Neuronal stem cell (in vitro differentiated cells): ENCODE measurements at places on chromosomes 2 and 18.

DNA sequence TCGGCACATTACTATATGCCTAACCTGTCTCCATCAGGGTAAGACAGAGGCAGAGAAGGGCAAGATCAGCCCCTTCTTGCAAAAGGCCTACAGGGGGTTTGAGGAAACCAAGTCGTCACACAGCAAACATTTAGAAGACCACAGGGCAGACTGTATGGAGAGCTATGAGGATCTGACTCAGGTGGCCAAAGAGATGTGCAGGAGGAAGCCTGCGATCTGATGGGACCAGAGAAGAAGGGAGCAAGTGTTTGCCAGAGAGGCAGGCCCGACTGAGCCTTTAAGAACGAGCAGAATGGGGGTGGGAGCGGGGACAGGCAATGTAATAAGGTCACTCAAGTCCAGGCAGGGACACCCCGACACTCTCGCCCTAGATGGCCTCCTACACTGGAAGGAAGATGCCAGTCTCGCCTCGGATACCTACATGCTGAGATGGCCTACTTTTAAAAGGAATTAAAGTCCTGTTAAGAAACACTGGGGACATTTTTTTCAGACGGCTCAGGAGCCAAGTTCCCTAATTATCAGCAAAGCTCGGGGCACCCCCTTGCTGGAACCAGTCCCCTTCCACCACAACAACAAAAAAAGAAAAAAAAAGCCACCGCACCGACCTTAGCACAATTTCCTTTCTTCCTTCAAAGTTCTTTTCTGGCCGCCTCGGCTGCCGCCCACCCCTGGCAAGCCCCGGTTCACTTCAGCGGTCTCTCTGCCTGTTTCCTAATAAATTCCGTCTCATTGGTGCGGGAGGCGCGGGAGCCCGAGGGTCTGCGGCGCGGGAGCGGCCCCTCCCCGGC is 1.5 kb downstream of the SFXN5 start:
- no peak overlapping the region for H3K27ac ChIP-seq
- no peaks in the 10 kb centered on the region for H3K27me3 ChIP-seq
- H3K4me3 ChIP-seq, result peak overlapping the region; percentile 93
- H3K4me1 ChIP-seq, result peaks cover 12% of the 10 kb centered on the region
- DNase-seq, result no peak

DNA sequence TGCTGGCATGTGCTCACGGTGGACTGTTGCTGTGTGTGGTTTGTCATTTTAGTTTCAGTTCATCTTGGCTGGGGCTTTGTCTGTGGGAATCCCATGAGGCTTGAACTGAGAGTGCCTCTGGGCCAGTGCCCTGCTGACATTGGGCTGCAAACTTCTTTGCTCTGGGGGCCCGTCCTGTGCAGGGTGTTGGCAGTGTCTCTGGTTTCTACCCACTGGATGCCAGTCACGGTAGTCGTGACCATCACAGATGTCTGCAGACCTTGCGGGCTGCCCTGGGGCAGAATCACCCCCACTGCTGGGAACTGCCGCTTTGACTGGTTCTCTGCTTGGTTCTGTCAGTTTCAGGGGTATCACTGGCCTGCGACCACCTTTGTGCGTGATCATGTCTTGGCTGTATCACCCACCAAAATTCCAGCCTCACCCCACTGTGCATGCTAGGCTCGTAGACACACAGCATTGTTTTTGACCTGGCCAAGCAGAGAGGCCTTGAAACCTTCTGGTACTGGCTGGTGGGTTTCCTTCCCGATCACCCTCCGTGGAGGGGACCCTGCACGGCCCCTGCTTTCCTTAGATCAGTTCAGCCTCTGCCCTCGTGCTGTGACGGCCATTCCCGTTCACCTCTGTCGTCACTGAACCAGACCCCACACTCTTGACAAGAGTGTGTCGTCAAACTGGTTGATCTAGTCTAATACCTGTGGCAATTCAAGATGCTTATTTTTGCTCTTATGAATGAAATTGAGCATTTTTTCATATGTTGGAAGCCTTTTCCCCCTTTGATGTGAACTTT is 57.6 kb downstream of the KCNG2 start:
- H3K4me3 ChIP-seq, result no peak overlapping the region
- H3K36me3 ChIP-seq, result no peaks in the 10 kb centered on the region
- no peak for DNase-seq
- no peak overlapping the region for H3K27ac ChIP-seq
- no peaks in the 10 kb centered on the region for H3K4me1 ChIP-seq

DNA sequence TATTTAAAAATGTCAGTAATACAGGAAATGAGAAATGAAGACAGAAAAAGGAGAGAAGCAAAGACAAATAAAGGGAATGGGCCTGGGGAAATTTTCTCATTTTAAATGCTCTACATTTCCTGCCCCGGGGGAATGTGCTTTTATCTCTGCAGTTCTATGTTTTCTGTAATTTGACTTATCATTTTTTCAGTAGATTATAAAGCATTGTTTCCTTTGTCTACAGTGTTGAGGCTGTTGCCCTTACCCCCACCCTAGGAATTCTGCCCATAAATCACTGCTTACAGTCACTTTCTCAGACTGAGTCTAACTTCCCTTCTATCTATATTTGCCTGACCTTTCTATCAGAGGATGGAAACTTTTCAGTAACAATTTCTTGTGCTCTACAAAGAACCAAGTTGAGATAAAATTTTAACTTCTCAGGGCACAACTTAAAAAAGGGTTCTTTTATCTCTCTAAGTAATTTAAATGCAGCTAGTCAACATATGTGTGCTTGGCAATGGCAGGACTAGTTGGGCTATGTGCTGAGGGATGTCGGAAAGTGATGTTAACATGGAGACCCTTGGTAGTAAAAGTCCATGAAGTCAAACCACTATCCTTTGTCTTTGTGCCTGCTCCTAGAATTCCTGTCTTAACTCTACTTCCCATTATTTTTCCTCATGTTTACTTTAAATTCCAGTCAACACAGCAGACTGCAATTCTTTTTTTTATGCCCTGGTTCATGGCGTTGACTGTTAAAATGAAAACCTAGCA is 146.5 kb upstream of the MMADHC start:
- H3K4me3 ChIP-seq, result no peak overlapping the region
- no peaks in the 10 kb centered on the region for H3K36me3 ChIP-seq
- no peaks in the 10 kb centered on the region for H3K4me1 ChIP-seq
- H3K27ac ChIP-seq, result no peak overlapping the region
- DNase-seq, result no peak

- H3K4me1 ChIP-seq, result peaks cover 6% of the 10 kb centered on the region
- no peak overlapping the region for H3K27ac ChIP-seq
- no peaks in the 10 kb centered on the region for H3K27me3 ChIP-seq
- H3K36me3 ChIP-seq, result no peaks in the 10 kb centered on the region
Measured at GRCh38 chr2:19119326-19120001, 239.0 kb downstream of the OSR1 start.

DNA sequence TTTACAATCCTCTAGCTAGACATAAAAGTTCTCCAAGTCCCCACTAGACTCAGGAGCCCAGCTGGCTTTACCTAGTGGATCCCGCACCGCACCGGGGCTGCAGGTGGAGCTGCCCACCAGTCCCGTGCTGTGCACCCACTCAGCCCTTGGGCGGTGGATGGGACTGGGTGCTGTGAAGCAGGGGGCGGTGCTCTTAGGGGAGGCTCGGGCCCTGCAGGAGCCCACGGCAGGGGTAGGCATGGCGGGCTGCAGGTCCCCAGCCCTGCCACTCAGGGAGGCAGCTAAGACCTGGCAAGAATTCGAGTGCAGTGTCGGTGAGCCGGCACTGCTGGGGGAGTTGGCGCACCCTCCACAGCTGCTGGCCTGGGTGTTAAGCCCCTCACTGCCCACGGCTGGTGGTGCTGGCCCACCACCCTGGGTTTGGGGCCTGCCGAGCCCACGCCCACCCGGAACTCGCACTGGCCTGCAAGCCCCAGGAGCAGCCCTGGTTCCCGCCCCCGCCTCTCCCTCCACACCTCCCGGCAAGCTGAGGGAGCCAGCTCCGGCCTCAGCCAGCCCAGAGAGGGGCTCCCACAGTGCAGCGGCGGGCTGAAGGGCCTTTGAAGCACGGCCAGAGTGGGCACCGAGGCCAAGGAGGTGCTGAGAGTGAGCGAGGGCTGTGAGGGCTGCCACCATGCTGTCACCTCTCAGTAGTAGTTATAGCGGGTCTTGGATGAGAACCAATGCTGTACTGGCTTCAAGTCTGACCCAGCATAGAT is 255.2 kb downstream of the CDH7 start:
- no peaks in the 10 kb centered on the region for H3K27me3 ChIP-seq
- H3K4me1 ChIP-seq, result no peaks in the 10 kb centered on the region
- H3K4me3 ChIP-seq, result no peak overlapping the region
- no peak for DNase-seq

DNA sequence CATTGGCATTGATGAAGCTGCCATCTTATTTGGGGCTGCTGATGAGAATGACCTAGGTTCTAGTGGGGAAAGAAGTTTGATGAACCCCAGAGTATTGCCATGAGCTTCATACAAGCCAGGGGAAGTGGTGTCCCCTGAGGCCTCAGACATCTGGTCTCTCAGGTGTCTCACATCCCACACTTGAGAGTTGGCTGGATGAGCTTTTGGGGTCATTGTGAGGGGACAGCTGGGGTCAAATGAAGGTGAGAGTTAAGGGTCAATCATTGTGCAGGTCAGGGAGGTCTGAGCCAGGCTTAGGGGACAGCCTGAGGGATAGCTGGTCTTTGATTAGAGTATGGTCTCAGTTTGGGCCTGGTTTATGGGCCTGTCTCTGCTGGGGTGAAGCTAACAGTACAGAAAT is 336.5 kb downstream of the CYP26B1 start:
- H3K36me3 ChIP-seq, result no peaks in the 10 kb centered on the region
- H3K27me3 ChIP-seq, result no peaks in the 10 kb centered on the region
- no peaks in the 10 kb centered on the region for H3K4me1 ChIP-seq
- no peak overlapping the region for H3K27ac ChIP-seq
- H3K4me3 ChIP-seq, result no peak overlapping the region
- DNase-seq, result no peak

DNA sequence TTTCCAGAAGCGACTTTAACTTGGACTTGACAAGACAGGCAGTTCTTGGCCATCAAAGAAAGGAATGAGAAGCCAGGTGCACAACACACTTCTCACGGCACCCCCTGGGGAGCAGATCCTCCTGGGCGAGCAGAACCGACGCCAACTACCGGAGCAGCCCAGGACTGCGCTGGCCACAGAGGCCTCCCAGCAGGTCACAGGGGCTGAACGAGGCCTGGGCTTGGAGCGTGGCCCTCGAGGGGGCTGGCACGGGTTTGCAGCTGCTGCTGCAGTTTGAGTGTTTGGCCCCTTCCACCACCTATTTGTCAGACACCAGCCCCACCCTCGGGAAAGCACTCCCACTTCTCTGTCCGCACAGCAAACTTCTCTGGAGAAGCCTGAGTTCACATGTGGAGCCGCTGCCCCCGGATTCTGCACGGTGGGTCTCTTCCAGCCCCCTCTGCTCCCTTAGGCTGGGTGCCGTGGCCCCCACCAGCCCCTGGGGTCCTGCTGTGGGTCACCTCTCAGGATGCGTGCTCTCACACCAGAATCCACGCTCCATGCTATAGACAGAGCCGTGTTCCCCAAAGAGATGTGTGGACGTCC is 306.7 kb upstream of the SALL3 start:
- no peaks in the 10 kb centered on the region for H3K27me3 ChIP-seq
- H3K4me3 ChIP-seq, result no peak overlapping the region
- DNase-seq, result no peak
- H3K27ac ChIP-seq, result no peak overlapping the region
- H3K36me3 ChIP-seq, result no peaks in the 10 kb centered on the region

- H3K27me3 ChIP-seq, result no peaks in the 10 kb centered on the region
- no peak for DNase-seq
- no peak overlapping the region for H3K4me3 ChIP-seq
- H3K4me1 ChIP-seq, result no peaks in the 10 kb centered on the region
- no peak overlapping the region for H3K27ac ChIP-seq
Measured at GRCh38 chr2:84717302-84717701, 163.6 kb downstream of the TRABD2A start.

- H3K27me3 ChIP-seq, result no peaks in the 10 kb centered on the region
- H3K4me3 ChIP-seq, result no peak overlapping the region
- H3K27ac ChIP-seq, result no peak overlapping the region
- DNase-seq, result no peak
- H3K36me3 ChIP-seq, result no peaks in the 10 kb centered on the region
Measured at GRCh38 chr2:205054789-205055188, 509.5 kb downstream of the PARD3B start.

- H3K36me3 ChIP-seq, result no peaks in the 10 kb centered on the region
- no peak overlapping the region for H3K4me3 ChIP-seq
- no peak for DNase-seq
Measured at GRCh38 chr18:55073834-55074233, 114.6 kb upstream of the CCDC68 start.

DNA sequence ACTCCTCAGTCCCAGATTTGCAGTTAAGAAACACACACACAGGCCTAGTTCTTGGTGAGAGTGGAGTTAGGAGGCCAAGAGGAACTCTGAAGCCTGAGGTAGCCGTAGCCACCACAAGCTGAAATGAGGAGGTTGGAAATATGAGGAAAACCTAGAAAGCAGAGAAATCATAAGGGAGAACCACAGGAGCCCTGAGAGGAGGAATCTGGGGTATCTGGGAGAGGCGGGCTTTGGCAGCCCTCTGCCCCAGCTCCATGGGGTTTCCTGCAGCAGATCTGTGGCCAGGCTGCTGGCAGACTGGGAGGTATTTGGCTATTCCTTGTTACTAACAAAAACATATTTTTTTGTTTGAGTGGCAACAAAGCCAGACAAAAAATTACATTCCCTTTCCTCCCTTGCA is 11.0 kb downstream of the SOX11 start:
- H3K27ac ChIP-seq, result peak overlapping the region; percentile 39
- H3K36me3 ChIP-seq, result peaks cover 62% of the 10 kb centered on the region
- peaks cover 15% of the 10 kb centered on the region for H3K4me1 ChIP-seq
- H3K27me3 ChIP-seq, result no peaks in the 10 kb centered on the region
- no peak overlapping the region for H3K4me3 ChIP-seq

DNA sequence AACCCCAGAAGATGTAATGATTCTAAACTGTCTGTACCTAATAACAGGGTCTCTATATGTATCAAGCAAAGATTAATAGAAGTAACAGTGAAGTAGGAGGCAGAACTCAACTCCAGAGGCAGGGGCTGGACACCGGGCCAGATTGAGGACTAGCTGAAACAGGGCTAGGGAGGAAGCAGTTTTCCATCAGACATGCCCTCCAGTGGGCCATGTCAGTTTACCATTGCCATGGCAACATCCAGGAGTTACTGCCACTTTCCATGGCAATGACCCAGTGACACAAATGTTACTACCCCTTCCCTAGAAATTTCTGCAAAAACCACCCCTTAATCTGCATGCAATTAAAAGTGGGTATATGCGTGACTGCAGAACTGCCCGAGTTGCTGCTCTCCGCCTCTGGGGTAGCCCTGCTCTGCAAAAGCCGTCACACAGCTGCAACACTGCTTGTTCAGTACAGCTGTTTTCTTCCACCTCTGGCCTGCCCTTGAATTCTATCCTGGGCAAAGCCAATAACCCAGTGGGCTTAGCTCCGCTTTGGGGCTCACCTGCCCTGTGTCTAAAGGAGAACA is 58.7 kb downstream of the TMEM18 start:
- no peaks in the 10 kb centered on the region for H3K36me3 ChIP-seq
- no peaks in the 10 kb centered on the region for H3K27me3 ChIP-seq
- H3K4me3 ChIP-seq, result no peak overlapping the region

- DNase-seq, result no peak
- H3K36me3 ChIP-seq, result no peaks in the 10 kb centered on the region
- H3K4me3 ChIP-seq, result no peak overlapping the region
Measured at GRCh38 chr18:57764087-57764486, 39.0 kb downstream of the ATP8B1 start.

- no peak overlapping the region for H3K4me3 ChIP-seq
- no peak overlapping the region for H3K27ac ChIP-seq
- H3K36me3 ChIP-seq, result no peaks in the 10 kb centered on the region
- no peaks in the 10 kb centered on the region for H3K4me1 ChIP-seq
Measured at GRCh38 chr2:18788592-18788991, 199.2 kb upstream of the NT5C1B start.
